Stimulated activated CD4-positive, alpha-beta T cell treated with anti-CD3 and anti-CD28 coated beads, Interleukin-1b, Interleukin-23, amount 100 ng/mL, for 1 hour (primary cell): ENCODE measurements at places on chromosomes 6 and 20.

- DNase-seq = no peak
Observed at GRCh38 chr20:36926653-36927200, 24.8 kb downstream of the SAMHD1 start.

- no peak for DNase-seq
Observed at GRCh38 chr6:107154801-107155160, 39.5 kb upstream of the BEND3 start.

DNA sequence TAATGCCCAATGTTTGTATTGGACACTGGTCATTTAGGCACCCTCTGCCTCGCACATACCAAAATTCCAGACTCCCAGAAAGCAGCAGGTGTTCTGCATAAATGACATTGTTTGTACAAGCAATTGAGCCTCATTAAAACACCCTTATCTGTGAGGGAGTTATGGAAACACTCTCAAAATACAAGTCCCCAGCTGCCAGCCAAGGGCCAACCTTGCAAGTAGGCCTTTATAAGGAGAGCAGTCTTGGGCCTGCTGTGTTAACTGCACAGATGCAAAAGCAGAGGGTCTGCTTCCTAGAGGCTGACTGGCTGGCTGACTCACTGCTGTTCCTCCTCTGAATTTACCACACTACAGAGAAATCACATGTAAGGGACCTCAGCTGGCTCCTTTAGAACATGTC, 150.4 kb upstream of the HMGN3 start:
- no peak for DNase-seq

- no peak for DNase-seq
Observed at GRCh38 chr20:7723284-7723683, 217.0 kb downstream of the HAO1 start.

DNA sequence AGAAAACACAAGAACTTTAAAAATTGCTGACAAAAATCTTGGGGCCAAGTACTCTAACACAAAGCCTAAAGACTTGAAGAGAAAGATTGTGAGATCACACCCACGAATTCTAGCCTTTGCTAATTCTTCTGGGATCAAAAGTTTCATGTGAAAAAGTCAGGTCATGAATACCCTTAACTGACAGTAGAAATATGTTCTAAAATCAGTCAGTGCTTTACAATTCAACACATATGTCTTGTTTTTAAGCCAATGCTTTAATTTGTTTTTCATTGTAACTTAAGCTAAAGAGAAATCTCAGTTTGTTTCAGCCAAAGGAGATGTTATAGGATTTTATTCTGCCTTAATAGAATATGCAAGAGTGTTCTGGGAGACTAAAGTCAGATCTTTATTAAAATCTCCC, 78.2 kb upstream of the PLEKHG1 start:
- DNase-seq = no peak

- DNase-seq = no peak
Observed at GRCh38 chr20:20466341-20466879, 98.5 kb downstream of the INSM1 start.

- no peak for DNase-seq
Observed at GRCh38 chr6:13671548-13672127, 40.0 kb downstream of the RANBP9 start.

- no peak for DNase-seq
Observed at GRCh38 chr6:19454001-19454720, 383.0 kb upstream of the ID4 start.

- DNase-seq = no peak
Observed at GRCh38 chr6:157867155-157867559, 44.1 kb downstream of the SNX9 start.

- no peak for DNase-seq
Observed at GRCh38 chr6:147776631-147777213, 268.2 kb downstream of the SAMD5 start.

GRCh38 chr6:32105433-32105832, 3.7 kb downstream of the TNXB start:
- DNase-seq = no peak

GRCh38 chr6:84280030-84280429, 52.6 kb upstream of the CEP162 start:
- no peak for DNase-seq

DNA sequence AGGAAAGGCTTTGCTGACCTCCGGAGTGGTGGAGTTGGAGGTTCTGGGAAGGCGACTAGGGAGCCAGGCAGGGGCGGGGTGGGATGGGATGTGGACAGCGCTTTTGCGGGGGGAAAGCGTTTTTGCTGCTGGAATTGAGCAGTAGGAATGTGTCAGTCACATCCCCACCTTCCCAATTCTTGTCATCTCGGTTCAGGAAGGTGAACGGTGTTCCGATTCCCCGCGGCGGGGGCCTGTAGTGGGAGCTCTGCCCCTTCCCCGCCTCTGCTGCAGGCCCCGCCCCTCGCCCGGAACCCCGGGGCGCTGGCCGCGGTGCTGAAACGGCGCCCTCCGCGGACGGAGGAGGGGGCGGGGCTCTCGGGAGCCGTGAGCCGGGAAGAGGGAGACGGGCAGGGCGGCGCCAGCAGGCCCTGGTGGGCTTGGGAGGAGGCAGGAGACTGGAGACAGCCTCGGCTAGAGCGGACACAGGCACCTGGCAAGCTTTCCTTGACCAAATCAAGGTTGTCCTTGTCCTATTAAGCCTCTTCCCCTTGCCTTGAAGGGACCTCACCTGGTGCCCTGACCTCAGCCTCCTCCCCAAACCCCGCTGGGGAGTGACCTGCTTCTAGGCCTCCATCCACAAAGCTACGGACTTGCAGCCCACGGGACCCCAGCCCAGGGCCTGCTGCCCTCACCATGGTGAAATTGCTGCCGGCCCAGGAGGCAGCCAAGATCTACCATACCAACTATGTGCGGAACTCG, at the start of gene LHFPL5:
Gene LHFPL5 (plus strand): TSS at position 357 of the 741 bp plus-strand sequence. CDS start 319 bp downstream, at position 676.
- DNase-seq = peak; percentile 31

- DNase-seq = no peak
Observed at GRCh38 chr20:37699202-37699601, 5.4 kb downstream of the CTNNBL1 start.

GRCh38 chr6:117480651-117481050, 1.8 kb upstream of the DCBLD1 start:
- no peak for DNase-seq

GRCh38 chr20:33821270-33821836, 10.2 kb downstream of the CHMP4B start:
- no peak for DNase-seq

- DNase-seq = no peak
Observed at GRCh38 chr6:63882208-63882607, 246.6 kb downstream of the PHF3 start.

- no peak for DNase-seq
Observed at GRCh38 chr6:90123831-90124230, 172.8 kb downstream of the BACH2 start.

GRCh38 chr6:110814102-110815014, 911 bp downstream of the CDK19 start:
- no peak for DNase-seq

DNA sequence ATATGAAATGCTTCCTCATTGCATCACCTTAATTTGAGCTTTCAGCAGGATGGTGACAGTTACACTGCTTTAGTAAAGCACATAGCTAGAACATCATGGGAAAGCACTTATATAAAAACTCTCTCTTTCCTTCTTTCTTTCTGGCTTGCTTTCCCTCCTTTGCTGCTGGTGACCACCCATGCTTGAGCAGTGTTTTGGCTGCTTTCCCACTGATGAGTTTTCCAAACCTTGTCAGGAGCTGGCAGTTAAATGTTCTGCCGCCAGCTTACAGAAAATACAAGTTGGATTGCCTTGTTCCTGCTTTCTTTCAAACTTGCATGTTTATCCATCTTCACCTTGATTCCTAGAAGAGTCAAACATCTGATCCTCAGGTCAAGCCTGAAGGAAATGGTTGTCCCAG, 323.9 kb downstream of the FOXA2 start:
- no peak for DNase-seq

GRCh38 chr6:170165085-170165470, 125.8 kb downstream of the DLL1 start:
- DNase-seq = no peak

DNA sequence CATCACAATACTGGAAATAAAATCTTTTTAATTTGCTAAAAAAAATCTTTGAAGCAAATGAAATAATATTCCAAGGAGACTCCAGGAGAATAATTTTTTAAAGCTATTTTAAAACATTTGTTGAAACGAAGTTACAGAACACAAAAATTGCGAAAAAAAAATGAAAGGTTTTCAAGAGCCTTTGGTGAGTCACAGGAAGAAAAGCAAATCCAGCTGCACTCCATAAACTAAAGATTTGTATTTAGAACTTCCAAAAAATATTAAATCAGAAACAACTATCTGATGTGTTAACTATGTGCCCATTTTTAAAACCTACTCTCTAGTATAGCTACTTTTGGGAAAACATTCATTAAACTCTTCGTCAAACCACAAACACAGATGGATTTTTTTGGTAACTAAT, 23.6 kb downstream of the PDSS2 start:
- no peak for DNase-seq

- DNase-seq = no peak
Observed at GRCh38 chr20:43667341-43668132, 623 bp downstream of the MYBL2 start.

DNA sequence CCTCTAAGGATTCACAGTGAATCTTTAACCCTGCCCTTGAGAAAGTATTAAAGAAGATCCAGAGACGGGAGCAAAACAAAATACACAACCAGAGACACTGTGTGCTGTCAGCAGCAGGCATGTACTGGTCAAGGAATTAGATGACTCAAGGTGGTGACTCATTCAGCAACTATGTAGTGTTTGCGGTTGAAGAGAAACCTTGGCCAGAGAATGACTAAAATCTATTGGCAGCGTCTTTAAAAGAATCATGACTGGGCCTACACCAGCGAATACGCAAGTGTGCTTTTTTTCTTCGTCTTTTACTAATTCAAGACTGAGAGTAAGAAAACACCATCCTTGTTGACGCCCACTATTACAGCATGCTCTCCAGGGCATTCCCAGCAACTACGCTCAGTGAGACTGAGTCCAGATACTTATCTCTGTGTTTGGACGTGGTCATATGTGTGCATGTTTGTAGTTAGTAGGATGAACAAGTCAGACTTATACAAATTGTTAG, 72.4 kb upstream of the BACH2 start:
- DNase-seq = no peak

GRCh38 chr20:44056010-44056698, 130.8 kb downstream of the JPH2 start:
- no peak for DNase-seq

- no peak for DNase-seq
Observed at GRCh38 chr20:53736757-53737395, 143.2 kb upstream of the ZNF217 start.

DNA sequence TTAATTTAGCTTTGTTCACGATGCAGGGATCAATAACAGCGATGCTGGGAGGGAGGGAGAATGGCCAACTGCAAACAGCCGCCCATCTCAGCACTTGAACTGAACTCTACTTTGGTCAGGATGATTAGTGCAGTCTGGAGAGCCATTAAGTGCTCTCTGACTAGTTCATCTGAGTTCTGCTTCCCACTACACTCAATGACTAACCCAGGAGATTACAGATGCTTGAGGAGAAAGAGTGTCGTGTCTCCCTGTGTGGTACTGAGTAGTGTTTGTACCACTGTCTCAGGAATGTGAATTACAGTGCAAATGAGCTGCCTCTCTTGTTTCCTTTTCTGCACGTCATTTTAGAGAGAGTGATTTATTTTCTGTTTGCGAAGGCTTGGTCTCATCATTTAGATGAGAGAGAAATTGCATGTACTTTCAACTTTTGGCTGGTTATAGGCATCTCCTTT, 23.5 kb downstream of the CARMIL1 start:
- DNase-seq = no peak

- DNase-seq = no peak
Observed at GRCh38 chr6:143166247-143166695, 105.6 kb downstream of the AIG1 start.

- DNase-seq = no peak
Observed at GRCh38 chr6:132461958-132462357, 51.0 kb downstream of the STX7 start.

- no peak for DNase-seq
Observed at GRCh38 chr6:116170358-116171057, 44.6 kb upstream of the COL10A1 start.

GRCh38 chr6:128694303-128695009, 174.1 kb upstream of the PTPRK start:
- no peak for DNase-seq

DNA sequence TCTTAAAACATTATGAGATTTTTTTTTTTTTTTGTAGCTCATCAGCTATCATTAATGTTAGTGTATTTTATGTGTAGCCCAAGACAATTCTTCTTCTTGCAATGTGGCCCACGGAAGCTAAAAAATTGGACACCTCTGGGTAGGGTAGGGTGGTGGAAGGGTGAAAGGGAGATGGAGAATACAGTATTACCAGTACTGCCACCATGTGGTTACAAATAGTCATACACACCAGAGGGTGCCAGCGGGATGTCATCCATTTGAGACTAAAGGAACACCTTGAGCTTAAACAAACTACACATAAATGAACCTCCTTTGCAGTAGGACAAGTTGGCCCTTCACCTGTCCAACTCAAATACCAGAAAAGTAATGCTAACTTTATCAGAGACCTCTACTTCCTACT, 601.9 kb downstream of the HTR1B start:
- no peak for DNase-seq

GRCh38 chr20:7571101-7571500, 369.2 kb downstream of the HAO1 start:
- no peak for DNase-seq

- no peak for DNase-seq
Observed at GRCh38 chr6:108027056-108027455, 47.5 kb downstream of the OSTM1 start.

DNA sequence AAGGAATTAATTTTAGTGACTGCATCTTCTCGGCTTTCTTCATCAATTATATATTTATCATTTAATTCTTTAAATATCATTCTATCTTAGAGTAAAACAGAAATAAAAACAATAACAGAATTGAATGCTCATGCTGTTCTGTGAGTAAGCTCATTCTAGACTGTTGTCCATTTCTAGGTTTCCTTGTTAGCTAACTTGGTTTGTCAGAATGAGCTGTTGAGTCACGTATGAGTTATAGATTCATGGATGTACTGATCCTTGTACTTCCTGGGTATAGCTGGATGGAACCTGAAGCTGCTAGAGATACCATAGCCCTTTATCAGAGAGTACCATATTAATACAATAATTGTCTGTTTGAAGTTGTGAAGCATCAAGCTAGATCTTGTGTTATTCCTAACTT, 515.3 kb downstream of the TENT5A start:
- no peak for DNase-seq

- no peak for DNase-seq
Observed at GRCh38 chr6:20875369-20875963, 341.2 kb downstream of the CDKAL1 start.

DNA sequence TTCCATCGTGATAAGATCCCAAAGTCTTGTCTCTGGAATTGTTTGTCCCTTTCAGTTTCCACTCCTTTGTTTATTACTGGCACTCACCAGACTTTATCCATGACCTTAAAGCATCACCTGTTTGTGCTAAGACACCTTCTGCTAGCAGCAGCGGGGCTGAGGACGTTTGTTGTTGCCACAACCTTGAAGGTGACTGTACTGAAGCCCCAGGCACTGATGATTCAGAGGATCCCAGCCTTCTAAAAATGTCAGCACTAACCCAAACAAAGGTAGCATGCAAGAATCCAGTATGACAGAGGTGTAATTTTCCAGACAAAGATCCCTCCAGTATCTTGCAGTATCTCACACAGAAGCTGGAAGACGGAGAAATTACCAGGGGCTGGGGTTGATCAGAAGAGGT, 28.9 kb upstream of the SMIM8 start:
- no peak for DNase-seq
